ENCODE measurements at places on chromosomes 5 and 9.

- peak; percentile 68 for DNase-seq
Measured at GRCh38 chr5:181246276-181247049, 2.8 kb upstream of the RACK1 start.

- DNase-seq: no peak
Measured at GRCh38 chr9:2281803-2282185, 266.6 kb downstream of the SMARCA2 start.

- DNase-seq: no peak
Measured at GRCh38 chr5:136134653-136135052, 2.0 kb downstream of the SMAD5 start.

DNA sequence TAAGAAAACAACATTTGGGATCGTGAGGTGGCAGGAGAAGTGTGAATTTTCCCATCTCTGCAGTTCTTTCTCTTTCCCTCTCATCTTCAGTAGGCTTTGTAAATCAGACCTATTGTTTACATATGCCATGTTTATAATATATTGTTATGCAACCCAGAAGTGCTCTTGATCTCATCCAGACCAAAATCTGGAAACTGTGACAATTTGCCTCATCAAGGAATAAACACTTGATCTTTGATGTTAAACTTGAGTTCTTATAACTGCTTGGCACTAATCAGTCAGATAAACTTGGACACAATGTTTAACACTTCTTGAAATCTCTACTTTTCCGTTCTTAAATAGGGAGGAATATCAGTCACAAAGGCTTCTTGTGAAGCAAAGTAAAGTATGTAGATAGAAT is 384.7 kb downstream of the DMRT2 start:
- DNase-seq: no peak

DNA sequence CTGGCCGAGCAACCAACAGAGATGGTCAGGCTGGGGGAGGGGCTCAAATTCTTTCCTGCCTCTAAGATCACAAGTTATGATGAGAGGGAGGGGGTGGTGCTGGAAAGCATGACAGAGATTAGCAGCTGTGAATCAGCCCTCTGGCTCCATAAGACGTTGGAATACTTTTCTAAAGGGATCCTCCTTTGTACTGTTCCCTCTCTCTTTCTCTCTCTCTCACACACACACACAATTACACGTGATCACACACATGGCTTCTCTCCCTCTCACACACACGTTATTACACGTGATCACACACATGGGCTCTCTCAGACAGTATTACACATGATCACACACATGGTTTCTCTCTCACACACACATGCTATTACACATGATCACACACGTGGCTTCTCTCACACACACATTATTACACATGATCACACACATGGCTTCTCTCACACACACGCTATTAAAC is at the start of gene SLC45A2:
Gene SLC45A2 (minus strand): TSS at position 23 of the 454 bp plus-strand sequence. CDS start 110 bp downstream, outside the sequence.
- DNase-seq: no peak

- DNase-seq: no peak
Measured at GRCh38 chr5:54404568-54404967, 50.9 kb upstream of the HSPB3 start.

DNA sequence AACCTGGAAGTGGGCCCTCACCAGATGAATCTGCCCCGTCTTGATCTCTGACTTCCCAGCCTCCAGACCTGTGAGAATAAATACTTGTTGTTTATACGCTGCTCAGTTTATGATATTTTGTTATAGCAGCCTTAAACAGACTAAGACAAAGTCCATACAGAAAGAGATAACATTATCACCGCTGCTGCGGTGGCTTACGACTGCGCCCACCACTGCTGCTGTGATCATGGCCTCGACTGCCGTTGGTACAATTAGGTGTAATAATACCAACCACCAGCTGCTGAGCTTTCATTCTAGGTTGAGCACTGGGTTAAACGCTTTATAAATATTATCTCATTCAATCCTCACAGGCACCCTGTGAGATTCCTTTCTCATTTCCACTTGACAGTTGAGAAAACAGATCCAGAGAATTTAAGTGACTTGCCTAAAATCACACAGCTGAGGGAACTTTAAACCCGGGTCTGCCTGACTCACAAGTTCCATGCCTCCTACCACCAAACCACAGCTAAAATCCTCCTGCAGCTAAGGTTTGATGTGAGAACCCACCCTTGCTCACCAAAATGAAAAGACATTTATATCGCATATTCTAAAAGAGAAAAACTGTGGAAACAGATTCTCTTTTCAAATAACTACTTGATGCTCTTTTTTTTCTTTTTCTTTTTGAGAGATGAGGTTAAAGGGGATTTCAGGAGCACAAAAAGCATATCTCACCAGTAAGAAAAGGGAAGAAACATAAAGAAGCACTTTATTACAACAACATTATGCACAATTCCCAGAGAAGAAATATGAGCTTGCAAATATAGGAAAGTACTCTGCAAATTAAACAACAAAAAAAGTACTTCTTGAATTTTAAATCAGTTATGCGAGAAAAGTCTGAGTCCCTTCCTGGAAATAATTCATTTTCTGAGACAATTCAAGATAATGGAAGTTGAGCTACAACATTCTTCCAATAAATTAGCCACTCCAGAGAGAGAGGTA is 23.9 kb downstream of the GOLM1 start:
- DNase-seq: no peak

DNA sequence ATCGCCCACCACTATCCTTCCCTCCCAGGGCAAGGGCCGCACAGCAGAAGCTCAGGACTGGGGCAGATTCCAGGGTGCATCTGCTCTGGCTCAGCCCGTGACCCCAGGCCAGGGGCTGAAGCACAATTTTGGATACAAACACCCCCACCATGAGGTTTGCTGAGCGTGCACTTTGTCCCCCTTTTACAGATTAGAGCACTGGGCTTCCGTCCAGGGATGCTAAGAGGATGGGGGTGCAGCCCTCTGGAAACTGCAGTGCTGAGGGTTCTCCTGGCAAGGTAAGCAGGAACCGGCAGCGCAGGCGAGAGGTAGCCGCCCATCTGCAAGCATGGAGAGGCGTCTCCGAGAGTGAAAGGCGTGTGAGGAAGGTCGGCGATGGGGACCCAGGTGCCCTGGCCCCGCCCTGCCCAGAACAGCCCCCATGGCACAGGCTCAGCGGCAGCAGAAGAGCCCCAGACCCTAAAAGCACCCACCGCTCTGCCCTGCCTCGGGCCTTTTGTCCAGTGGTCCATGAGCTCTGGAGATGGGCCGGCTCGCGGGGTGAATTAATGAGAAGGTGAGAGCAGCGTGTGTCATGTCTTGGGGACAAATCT is 54.5 kb upstream of the OLFM1 start:
- DNase-seq: no peak

- DNase-seq: no peak
Measured at GRCh38 chr5:56819060-56819881, 3.9 kb downstream of the MAP3K1 start.

DNA sequence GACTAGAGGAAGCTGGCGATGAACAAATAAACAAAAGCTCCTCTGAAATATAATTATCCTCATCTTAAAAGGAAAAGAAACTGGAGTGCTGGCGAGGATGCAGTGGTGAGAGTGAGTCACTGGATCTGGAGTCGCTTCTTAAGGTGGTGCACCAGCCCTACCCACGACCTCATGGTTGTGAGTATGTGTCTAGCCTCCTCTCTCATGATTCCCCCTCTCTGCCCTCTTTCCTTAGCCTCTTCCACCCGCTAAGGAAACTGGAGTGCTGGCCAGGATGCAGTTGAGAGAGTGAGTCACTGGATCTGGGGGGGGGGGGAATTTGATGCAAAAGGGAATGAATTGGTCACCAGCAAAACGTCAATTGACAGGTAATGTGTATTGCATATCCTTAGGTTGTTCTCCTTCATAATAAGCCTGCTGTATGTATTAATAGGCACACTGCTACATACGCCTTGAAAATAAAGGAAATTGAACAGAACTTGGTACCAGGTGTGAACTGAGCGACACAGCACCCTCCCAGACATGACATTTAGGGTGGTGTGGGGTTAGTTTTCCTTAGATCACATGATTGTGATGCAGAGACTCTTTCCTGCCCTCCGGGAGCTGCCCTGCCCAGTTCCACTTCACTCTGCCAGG is 36.3 kb upstream of the EBF1 start:
- no peak for DNase-seq

DNA sequence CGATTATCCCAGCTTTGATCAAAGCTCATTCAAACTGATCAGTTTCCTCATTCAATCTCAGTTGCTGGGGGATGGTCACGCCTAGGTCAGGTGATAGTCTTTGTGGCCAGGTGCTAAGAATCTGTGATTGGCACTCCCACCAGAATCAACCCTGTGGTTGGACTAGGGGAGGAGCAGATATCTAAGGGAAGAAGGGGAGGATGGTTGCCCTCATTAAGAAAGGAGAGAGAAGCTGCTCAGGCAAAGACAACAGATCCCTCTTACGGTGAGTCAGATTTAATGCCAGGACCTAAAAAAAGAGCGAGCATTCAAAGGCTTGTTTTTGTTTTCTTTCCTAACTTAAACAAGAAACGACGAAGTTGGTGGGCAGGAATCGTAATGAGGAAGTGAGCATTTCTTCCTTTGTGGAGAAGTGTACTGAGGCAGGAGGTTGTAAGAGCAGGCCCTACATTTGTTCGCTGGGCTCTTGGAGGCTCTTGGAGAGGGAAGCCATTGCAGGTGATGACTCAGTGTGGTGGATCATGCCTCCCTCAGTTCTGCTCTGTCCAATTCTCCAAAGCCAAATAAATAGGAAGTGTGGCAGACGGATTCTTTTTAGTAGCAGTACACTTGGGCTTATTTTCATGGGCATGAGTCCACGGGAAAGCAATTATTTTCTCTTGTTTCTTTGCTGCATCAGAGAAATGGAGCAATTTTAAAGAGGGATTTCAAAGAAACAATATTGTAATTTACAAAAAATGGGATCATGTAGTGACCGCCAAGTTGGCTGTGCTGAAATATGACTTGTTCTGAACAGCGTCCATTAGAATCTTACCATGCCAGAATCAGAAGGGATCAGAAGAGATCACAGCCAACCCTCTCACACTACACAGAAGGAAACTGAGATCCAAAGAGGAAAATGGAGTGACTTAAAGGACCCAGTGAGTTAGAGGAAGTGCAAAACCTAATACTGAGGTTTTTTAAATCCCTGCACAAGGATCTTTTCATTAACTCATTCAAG is 18.7 kb upstream of the TGFBR1 start:
- DNase-seq: no peak

DNA sequence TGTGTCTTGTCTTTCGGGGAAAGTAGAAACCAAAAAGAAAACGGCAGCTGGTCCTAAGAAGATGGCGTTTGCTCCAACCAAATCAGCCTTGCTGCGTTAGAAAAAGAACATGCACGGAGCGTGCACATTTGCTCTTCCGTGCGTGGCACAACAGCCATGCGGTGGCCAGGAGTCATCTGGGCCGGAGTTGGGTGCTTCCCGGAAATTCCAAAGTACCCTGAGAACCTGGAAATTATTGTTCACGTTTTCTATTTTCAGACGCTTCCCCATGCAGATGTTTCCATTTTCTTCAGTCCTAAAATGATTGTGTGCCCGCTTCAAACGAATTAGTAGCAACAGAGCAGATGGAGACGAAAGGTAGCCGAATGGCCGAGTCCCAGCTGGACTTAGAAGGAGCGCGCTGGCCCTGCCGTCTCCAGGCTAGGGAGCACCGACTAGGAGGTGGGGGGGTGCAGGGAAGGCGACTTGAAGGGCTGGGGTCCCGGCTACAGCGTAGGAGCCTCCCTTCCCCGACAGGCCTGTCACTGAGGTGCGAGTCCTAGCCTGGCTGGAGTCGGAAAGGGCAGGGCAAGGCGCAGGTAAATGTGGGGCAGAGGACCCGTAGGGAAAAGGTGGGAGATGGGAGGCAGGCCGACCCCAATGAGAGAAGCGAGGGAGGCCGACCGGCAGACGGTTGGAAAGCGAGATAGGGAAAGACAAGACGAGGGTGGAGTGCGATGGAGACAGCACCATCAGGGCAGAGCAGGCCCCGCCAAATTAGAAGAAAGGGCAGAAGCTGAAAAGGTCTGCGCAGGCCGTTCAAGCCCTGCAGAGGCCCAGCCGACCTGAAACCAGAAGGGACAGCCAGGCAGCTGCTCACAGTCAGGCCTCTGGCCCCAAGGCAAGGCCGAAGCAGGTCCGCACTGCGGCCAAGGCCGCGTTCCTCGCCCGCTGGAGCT is 1.4 kb downstream of the BARX1 start:
- DNase-seq: no peak

DNA sequence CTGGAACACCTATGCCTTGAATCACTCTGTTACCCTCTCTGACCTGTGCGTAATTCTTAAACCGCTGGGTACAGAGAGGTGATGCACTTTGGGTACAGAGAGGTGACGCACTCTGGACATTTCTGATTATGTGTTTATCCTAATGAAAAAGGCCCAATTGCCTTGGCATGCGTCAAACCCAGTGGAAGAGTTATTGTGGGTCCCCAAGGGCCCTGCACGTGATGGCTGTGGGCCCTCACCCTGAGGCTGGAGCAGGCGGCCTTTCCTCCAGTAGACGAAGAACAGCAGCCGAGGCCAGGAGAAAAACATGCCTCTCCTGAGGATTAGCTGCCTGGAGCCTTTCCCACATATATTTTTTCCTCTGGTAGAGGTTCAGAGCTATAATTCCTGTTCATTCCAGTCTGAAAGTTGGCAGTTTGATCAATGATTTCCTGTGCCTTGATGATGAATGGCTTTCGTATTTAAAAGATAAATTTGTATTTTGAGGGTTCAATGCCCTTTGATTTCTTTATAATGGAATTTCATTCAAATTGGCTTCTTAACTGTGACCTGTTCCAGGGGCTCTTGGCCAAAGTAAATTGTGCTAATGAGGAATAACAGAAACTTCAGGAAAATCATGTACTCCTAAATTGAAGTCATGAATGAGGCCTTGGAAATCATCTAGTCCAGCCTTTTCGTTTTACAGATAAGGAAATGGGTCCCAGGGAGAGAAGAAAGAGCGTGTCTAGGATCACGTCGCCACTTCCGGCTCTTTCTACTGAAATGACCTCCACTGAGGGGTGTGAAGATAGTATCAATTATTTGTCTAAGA is 22.8 kb downstream of the ACER2 start:
- no peak for DNase-seq

DNA sequence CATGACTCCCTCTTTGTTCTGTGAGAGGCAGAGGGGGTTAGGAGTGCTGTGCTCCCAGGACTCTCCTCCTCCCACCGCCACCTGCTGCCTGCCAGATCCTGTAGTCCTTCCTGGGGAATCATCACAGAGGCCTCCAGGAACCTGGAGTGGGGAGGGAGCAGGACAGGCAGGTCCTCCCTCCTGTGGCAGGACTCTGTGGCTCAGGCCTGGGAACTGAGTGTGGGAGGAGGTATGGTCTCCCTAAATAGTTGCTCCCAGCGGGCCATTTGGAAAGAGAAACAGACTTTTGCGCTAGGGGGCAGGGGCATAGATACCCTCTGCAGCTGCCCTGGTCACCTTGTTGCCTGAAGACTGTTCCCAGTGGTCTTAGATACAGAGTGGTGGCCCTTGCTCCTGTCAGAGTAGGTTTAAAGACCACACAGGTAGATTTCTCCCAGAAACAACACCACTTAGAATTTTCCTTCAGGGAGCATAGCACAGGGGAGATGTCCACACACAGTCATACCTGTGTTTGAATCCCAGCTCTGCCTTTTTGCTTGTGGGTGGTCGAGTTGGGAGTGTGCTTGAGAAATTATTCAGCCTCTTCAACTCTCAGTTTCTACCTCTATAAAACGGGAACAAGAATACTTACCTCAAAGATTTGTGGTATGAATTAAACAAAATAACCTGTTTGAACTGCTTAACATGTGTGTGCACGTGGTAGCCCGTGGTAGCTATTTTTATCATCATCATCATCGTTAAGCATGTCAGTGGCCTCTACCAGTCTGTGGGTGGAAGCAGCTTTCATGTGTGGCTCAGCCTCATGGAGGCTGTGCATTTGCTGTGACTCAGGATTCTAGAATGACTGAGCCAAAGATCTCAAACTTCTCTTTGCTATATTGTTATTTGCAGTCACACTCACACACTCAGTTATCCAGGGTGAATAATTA is 55.8 kb downstream of the SLC22A5 start:
- peak; percentile 77 for DNase-seq

All from CD4-positive, alpha-beta T cell treated with Interleukin-1 beta for 1 hour (primary cell).